NCI-H187 treated with DMSO at 0.1 percent for 48 hours (cell line): ENCODE measurements at places on chromosomes 6 and 20.

DNA sequence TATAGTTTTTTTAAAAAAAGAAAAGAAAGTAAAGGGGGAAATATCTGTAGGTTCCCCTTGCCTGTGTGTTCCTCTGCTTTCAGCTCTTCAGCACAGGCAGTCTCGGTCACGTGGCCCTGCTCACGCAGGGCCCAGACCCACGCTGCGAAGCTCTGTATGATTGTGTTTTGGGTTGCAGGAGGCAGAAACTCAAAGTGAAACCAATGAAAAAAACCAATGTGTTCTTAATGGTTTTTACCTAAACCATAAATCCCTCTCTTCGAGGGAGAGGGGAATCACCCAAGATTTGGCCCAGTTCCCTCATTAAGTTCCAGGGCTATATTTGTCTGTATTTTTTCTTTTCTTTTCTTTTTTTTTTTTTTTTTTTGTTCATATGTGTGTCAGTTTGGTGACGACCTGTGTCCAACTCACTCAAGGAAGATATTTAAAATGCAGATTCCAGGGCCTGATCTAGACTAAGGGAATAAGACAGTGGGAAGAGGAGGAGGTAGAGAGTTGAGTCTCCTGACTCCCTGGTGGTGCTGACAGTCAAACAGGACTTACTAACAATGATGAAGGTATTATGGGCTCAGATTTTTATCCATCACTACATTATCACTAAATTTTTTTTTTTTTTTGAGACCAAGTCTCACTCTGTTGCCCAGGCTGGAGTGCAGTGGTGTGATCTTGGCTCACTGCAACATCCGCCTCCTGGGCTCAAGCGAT lies 33.8 kb upstream of the RREB1 start:
- no peak for DNase-seq

DNA sequence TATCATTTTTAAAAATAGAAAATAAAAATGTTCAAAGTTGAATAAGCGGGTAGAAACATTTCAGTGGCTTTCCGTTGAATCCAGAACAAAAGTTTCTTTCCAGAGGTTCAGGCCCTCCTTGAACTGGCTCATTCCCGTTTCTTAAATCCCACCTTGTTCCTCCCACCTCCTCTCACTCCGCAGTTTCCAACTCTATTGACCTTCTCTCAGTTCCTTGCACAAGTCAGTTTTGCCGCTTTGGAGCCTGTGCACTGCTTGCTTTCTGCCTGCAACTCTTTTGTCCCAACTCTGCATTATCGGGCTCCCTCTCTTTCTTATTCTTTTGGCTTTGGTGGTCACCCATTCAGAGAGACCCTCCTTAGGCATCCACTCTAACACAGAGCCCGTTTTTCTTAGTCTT lies 99.9 kb upstream of the EDN1 start:
- no peak for DNase-seq

GRCh38 chr6:26577720-26578072 lies 19.1 kb upstream of the ABT1 start:
- DNase-seq, result no peak

- no peak for DNase-seq
Observed at GRCh38 chr6:1255636-1256365, 56.1 kb upstream of the FOXQ1 start.

GRCh38 chr6:143733510-143733909 lies 55.7 kb downstream of the PHACTR2 start:
- no peak for DNase-seq

- DNase-seq, result no peak
Observed at GRCh38 chr6:15375638-15376290, 129.9 kb downstream of the JARID2 start.

GRCh38 chr6:166005401-166005943 lies 162.2 kb downstream of the TBXT start:
- DNase-seq, result no peak

GRCh38 chr6:1609041-1609647 lies 571 bp upstream of the FOXC1 start:
- DNase-seq, result no peak

- DNase-seq, result no peak
Observed at GRCh38 chr6:21128601-21129000, 464.9 kb upstream of the SOX4 start.

GRCh38 chr20:58652606-58653294 lies 1.7 kb downstream of the STX16 start:
- no peak for DNase-seq

GRCh38 chr6:85047818-85048217 lies 283.4 kb upstream of the TBX18 start:
- no peak for DNase-seq

DNA sequence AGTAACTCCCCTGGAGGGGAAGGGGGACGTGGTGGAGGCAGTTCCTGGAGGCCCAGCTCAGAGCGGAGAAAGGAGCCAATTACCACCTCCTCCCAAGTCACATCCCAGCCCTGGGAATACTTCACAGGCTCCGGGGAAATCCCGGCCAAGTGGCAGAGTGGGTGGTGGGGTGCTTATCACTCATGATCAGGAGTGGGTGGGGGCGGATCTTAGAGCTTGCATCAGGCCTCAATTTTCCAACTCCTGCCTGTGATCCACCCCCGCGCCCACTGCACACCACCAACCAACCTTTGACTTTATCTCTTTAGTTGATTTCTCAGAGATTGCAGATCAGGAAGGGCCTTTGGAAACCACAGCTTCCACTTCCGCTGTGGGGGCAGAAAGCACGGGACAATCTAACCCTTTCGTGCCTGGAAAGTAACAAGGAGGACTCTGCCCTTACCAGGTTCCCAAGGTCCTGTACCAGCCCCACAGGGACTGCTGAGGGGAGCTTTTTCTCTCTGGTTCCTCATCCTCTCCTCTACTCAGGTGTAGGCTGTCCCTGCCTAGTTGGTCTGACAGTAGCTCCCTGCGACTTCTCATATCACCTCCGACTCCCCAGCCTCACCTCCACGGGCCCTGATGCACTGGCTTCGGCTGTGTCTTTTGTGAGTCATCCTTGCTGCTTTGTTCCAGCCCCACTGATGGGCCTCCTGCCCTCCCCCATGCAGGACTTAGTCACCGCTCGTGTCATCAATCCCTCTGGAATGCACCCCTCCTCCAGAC lies 24.9 kb upstream of the IER3 start:
- no peak for DNase-seq

DNA sequence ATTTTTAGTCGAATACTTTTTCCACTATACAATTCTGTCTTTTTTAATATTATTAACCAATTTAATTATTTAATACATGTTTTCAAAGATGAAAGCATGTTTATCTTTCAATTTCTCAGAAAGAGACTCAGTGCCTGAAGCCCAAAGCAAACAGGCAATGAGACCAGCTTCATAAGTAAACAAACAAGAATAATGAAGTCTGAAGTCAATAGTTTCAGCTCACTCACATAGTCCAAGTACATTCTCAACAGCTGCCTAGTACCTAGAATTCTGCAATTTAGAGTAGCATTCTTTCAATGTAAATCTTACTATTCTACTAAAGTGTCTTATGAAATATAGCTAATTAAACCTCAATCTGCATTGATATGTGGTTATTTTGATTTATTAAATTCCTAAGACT lies 626.5 kb upstream of the NRSN1 start:
- no peak for DNase-seq

DNA sequence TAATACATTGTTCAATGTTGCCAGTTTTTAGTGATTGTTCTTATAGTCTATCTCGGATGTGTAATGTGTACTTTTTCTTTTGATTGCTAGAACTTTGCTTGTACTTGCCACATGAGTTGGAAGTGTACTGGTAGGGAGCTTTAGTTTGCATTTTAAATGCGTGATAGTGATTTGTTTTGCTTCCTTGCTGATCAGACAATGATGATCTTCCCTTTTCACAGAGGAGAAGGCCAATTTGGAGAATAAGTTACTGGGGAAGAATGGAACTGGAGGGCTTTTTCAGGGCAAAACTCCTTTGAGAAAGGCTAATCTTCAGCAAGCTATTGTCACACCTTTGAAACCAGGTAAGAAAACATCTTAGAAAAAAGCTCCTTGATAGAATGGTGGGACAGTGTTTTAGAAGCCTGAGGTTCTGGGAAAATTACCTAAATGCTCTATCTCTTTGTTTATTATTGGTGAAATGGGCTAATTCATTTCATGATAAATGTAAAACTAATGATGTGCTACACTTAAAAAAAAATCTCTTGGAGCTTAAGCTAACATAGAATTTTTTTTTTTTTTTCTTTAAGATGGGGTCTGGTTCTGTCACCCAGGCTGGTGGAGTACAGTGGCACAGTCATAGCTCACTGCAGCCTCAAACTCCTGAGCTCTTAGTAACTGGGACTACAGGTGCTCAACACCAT lies 20.9 kb downstream of the TPX2 start:
- no peak for DNase-seq
